ENCODE measurements at places on chromosomes 12 and 14. TPM values are rescaled to one million over a fixed set of nuclear protein-coding genes. Genes with fewer than 3 reads are reported as not detected.

DNA sequence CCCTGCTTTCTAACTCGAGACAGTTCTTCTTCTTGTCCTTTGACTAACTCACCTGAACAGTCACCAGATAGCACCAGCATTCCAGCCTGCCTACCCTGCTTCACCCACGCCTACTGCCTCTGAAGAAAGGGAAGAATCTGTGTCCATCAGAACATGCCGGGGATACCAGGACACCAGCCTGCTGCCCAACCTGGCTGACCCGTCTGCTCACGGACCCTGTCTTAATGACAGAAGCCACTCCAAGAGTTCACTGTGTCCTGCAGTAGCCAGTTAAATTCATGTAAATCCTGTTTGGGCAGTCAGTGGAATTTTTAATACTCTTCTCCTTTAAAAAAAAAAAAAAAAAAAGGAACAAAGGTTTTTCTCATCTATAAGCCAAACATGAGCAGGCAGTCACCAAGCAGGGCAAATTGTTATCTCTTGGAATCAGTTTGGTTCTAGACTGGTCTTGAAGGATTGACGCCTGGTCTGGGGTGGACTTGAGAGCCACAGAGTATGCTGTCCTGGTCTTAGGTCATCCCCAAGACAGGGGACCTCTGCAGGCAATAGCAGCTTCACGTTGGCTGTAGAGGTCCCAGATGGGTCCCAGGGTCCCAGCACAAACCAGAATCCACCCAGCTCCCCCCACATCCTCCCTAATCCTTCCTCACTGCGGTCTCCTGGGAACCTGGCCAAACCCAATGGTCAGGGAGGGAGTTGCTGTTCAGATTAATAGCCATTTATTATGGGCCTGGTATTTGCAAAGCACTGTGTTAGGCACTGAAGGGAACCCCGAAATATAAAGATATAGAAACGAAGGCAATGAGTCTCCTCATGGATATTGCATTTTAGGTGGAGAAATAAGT, 181.1 kb upstream of the HIF1A start:
- no peak for DNase-seq

- no peak for DNase-seq
These were observed 43.3 kb downstream of the SFSWAP start for GRCh38 chr12:131754184-131754583.

DNA sequence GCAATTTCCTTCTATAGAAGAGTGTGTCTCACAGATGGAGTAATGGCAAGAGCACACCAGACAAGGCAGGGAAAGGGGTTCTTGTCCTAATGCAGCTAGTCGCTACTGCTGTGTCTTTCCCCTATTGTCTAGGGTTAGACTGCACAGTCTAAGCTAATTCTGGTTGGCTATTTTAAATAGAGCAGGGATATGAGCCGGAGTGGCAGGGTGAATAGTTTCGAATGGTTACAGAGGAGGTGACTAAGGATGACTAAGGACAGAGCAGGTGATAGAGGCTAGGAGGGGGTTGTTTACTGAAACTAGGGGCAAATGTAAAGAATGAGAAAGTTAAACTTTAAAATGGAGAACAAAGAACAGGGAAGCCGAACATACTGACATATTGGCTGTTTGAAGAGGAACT, 25.6 kb upstream of the CPNE8 start:
- DNase-seq: no peak

GRCh38 chr14:75519826-75520728, 2.2 kb upstream of the BATF start:
- no peak for DNase-seq

DNA sequence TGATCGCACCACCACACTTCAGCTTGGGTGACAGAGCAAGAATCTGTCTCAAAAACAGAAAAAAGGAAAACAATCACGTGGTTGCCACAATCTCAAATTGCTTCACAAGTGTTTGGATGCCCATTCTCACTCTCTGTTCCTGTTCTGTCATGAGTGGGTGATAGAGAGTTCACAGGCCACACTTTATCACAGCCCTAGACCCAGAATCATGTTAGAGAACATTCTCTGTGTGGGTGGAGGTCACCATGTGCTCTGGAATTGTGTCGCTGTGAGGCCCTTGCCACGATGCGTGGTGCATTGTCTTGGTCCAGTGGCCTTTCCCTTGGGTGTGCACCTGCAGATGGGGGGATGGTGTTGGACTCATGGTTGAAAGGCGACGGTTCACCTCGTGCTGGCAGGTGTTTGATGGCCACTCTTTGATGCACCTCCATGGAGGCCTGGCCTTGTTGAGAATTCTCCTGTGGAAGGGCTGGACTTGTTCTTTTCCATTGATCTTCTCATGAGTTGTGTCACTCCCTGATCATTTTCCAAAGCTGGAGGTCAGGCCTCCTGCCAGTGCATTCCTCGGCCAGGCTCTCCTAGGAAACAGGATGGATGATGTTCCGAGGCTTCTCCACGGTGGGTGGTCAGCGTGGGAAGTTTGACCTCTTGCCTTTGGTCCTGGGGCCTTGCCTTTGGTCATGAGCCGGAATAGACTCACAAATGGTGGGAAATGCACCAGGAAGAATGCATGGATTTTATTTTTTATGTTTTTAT, 91.9 kb downstream of the SLC24A4 start:
- DNase-seq: peak; percentile 60

DNA sequence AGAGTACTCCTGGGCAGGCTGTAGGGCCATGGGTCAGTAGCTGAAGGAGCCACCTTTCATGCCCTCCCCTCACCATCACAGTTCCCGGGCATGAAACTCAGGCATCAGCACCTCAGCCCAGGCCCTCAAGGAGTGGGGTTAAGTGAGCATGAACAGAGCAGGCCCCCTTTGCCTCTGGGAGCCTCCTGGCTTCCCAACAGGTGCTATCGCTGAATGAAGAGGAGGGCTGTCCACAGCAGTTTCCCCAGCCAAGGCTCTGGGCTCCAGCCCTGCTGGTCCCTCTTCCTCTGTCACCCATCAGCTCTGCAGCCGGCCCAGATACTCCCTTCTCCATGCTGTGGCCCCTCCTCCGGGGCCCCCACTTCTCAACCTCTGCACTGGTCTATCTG, 184.3 kb downstream of the ZFP36L1 start:
- no peak for DNase-seq

GRCh38 chr14:56147986-56148901, 30.0 kb downstream of the PELI2 start:
- DNase-seq: no peak

DNA sequence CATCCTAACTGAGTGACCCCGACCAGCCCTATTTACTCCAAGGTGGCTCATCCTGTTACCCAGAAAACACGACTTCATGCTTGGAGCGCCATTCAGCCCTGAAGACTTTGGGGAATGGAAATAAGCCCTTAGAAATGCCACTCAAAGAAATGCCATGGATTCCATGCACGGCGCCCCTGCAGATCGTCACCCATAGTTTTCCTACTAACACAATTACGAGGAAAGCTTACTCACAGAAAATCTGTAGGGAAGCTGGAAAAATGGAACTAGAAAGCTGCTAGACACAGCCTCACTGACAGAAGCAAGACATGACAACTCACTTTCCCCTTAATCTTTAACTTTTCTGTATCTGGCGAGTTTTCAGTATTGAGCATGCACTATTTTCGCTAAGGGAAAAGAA, 19.5 kb downstream of the NUAK1 start:
- no peak for DNase-seq

GRCh38 chr12:89319122-89319521, 33.2 kb downstream of the DUSP6 start:
- no peak for DNase-seq

GRCh38 chr12:21129906-21130305, 1.1 kb upstream of the SLCO1B1 start:
- DNase-seq: no peak

- DNase-seq: no peak
These were observed 3.3 kb upstream of the ASCL1 start for GRCh38 chr12:102954134-102954533.

- DNase-seq: no peak
These were observed 70.1 kb upstream of the HIF1A start for GRCh38 chr14:61625165-61625564.

DNA sequence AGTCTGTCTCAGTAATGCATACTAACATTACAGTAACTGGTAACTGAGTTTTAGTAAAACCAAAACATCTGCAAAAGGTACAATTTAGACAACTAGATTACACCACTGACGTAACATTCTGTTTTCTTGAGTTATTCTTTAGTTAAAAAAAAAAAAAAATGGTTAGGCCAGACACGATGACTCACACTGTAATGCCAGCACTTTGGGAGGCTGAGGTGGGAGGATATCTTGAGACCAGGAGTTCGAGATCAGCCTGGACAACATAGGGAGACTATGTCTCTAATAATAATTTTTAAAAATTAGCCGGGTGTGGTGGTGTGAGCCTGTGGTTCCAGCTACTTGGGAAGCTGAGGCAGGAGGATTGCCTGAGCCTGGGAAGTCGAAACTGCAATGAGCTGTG, 34.1 kb downstream of the AP5M1 start:
- DNase-seq: no peak

GRCh38 chr12:106197906-106198623, 49.8 kb downstream of the CKAP4 start:
- no peak for DNase-seq

- no peak for DNase-seq
These were observed 201.1 kb upstream of the TMEM260 start for GRCh38 chr14:56378475-56378877.

DNA sequence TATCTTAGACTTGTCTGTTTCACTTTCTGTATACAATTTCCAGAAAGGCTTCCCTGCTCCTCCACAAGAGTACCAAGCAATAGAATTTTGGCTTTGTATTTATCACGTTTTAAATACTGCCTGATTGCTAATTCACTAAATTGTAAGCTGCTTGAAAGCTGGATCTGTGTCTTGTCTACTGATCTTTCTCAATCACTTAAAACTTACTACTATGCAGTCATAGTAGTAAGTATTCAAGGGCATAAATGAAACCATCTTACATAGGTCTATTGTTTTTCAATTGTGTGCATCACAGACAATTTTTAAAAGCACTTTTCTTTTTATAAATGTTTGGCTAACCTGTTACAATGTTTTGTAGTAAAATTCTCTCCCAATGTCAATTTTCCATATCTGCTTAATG, 1.2 kb upstream of the GLIPR1L2 start:
- DNase-seq: no peak

DNA sequence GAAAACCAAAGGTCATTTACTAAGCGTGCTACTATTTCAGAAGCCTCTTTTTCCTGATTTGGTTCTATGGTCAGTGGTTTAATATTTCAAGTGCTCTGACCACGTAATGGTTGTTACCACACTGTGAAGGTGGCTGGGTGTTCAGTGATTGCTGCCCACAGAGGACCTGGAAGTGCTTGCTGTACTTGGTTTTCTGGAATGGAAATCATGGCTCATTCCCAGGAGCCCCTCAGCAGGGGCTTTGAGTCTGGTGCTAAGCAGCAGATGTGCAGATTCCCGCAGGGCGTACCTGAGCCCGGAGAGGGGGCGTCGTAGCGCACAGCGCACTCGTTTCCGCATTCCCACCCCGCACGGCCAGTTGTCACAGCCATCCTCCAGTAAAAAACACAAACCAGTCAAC, 50.5 kb downstream of the TRAF3 start:
- no peak for DNase-seq

DNA sequence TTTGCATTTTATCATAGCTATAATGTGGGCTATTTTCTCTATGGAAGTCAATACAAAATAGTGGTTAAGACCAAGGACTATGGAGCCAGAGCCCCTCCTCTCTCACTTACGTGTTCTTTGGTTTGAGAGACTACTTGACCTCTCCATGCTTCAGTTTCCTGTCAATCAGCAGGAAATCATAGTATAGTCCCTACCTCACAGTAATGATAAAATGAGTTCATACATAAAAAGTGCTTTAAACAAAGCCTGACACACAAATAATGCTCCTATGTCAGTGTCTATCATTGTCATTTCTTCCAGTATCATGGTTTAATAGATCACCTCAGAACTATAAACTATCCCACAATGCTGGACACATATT, 90.4 kb downstream of the MED13L start:
- DNase-seq: no peak

- peak; percentile 8 for DNase-seq
These were observed 83.8 kb upstream of the VRK1 start for GRCh38 chr14:96713426-96713825.

DNA sequence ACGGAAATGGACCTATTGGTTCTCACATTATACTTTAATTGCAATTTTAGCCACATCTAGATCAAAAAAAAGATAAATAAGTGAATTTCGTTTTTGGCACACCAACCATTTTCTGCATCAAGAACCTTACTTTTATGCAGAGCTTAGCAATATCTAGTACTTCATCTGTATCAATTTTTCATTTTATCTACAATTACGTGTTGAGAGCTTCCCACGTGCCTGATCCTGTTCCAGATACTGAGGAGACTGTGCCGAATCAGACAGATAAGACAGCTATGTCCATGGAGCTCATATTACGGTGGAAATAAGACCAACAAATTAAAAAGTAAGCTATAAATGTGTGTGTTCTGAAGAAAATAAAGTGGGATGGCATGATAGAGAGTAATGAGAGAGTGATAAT, 101.6 kb downstream of the MGAT4C start:
- no peak for DNase-seq

DNA sequence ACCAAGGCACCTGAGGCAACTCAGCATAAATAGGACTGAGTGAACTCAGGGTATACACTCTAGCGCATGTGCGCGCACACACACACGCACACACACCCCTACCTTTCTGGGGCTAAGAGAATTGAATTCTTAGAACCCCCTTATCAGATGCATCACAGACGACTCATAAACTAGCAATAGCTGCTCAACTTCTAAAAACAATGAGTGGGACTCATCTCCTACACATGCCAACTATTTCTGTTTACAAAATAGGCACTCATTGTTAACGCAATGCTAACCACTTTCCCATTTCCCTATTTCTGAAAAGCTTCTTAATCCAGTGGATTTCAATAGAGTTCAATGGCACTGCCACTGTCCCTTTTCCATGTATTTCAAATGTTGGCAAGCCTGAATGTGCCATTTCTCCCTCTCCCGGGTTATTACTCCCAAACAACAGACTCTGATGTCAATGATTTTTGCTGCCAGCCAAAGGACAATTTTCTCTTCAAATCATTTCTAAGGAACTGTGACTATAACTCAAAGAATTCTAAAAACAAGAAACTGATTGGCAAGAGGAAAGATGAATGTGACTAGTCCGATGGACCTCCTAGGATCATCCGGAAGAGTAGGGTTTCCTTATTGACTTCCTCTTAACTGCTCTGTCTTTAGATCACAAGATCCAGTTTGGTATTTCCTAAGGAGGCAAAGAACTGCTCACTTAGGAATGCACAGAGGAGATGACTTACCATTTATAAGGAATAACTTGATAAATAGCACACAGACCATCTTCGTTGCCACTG, 48.8 kb downstream of the SLC38A1 start:
- DNase-seq: no peak

The HCAR2 gene
- 33.6 TPM for total RNA-seq

The AQP6 gene
- not detected for total RNA-seq

The EML1 gene
- total RNA-seq: 32.5 TPM

The FGF6 gene
- not detected for total RNA-seq

The TSPAN11 gene
- 1.4 TPM for total RNA-seq

The KCNK13 gene
- 1.3 TPM for total RNA-seq

The GPR162 gene
- total RNA-seq: 7.0 TPM

The CFAP54 gene
- 0.71 TPM for total RNA-seq

The KLRD1 gene
- total RNA-seq: 3.3 TPM

The NFATC4 gene
- 41.3 TPM for total RNA-seq

The BCL11B gene
- total RNA-seq: 0.67 TPM

The RNASE3 gene
- 0.80 TPM for total RNA-seq

The SPIC gene
- not detected for total RNA-seq

The FGD6 gene
- total RNA-seq: 5.4 TPM

The LRRC10 gene
- total RNA-seq: not detected

The SDR9C7 gene
- not detected for total RNA-seq

The FSCB gene
- not detected for total RNA-seq

Measured in mesenteric fat pad (tissue), 1 donor.